CD4-positive, alpha-beta T cell treated with Interleukin-17A for 4 hours (primary cell): ENCODE measurements at places on chromosomes 1 and 21.

GRCh38 chr1:166960858-166961474 lies 14.4 kb downstream of the ILDR2 start:
- no peak for DNase-seq

DNA sequence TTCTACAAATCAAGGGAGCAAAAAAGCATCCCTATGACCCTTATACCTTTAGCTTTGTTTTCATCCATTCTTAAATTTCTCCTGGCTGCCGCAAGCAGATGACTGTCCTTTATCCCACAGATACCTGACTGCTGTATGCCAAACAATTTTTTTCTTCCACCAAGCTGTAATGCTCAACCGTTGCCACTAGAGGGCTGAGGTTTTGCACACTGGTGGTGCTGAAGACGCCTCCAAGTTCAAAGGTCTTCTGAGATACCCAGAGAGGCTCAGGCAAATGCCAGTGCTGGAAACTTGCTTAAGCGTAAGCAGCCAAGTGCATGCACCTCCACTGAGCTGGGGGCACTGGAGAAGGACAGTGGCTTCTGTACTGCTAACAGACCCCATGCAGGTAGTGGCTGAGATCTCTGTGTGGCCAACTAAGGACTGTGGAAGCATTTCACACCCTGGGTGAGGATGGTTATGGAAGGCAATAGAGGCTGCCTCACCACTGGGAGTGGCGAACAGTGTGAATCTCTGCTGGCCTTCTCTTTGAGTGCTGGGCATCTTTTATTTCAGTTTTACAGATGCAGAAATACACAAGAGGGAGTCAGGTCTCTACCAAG lies 28.5 kb downstream of the CNIH3 start:
- peak; percentile 61 for DNase-seq

DNA sequence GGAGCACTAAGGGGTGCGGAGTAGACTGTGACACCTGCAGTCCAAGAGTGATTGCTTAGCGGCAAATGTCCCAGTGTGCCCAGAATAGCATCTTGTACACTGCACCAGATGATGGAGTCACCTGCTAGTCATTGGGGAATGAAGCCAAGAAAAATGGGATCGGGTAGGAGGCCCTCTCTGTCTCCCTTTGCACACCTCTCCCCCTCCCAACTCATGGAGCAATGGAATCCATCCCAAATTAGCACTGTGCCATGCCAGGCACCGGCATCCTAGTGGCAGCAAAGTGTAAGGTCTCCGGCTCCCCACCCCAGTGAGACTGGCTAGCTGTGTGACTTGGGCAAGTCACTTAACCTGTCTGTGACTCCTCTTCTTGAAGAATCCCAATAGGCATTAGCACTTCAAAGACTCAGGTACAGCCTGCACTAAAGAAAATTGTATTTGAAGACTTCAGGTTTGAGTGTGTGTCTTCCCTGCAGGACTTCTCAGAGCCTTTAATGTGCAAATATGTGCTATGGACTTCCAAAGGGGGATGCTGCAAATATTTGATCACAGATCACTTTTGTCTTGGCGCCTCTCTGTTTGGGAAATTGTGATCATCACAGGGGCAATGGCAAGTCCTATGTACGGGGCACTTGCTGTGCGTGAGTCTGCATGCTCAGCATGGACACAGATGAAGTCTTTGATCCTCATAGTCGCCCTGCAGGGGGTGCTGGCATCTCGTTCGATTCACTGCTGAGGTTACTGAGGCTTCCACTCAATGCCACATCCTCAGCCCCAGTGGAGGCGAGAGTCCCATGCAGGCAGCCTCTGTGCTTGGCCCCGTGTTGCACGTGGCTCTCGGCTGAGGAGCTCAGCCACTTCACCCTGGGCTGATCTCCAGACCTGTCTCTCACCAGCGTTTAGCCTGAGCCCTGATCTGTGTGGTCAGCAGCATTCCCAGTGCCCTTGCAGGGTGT lies 272.9 kb upstream of the C1orf174 start:
- no peak for DNase-seq

DNA sequence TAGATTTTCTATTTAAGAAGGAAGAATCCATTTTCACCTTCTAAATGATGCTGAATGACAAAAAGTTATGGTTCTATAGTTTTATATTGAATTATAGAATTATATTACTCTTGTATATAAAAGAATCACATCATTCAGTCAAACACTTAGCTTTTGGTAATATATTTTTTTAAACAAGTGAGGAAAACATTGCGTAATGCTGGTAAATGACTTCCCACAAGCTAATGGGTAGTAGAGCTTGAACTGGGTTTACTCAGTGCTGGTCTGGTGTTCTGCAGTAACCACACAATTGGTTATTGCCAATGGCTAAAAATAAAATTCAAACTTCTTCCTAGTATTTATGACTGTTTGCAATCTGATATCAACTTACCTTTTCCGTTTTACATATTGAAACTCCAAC lies 10.6 kb upstream of the GIPC2 start:
- no peak for DNase-seq
